Gastroesophageal sphincter (tissue), 4 donors: ENCODE measurements at places on chromosomes 7 and 10. TPM values are rescaled to one million over a fixed set of nuclear protein-coding genes. Genes with fewer than 3 reads are reported as not detected.

Gene FAM241B
- 4.2 TPM for total RNA-seq

Gene ERCC6
- total RNA-seq: 9.6 TPM

Gene NACAD
- 6.0 TPM for total RNA-seq

Gene SAP25
- not detected for total RNA-seq

Gene NUTM2E
- total RNA-seq: not detected
